GF-D8 (cell line): ENCODE measurements at places on chromosomes 16 and 17.
A peak's percentile ranks its signal among the peaks of the same experiment; 100 is the strongest.

DNA sequence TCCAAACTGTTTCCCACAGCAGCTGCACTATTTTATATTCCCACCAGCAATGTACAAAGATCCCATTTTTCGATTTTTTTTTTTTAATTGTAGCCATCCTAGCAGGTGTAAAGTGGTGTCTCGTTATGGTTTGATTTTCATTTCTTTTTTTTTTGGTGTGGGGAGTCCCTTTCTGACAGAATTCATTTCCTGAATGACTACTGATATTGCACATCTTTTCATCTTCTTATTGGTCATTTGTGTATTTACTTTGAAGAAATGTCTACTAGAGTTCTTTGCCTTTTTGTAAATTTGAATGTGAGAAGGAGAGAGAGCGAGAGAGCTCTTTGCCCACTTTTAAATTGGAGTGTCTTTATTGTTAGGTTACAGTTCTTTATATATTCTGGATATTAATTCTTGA lies 14.0 kb downstream of the CYB5B start:
- DNase-seq, result no peak

- DNase-seq, result no peak
These were observed 187.5 kb upstream of the CDH11 start for GRCh38 chr16:65309354-65309753.

- no peak for DNase-seq
These were observed 470.9 kb upstream of the SOX9 start for GRCh38 chr17:71649941-71650350.

GRCh38 chr17:65346166-65346565 lies 209.0 kb downstream of the RGS9 start:
- DNase-seq, result no peak

DNA sequence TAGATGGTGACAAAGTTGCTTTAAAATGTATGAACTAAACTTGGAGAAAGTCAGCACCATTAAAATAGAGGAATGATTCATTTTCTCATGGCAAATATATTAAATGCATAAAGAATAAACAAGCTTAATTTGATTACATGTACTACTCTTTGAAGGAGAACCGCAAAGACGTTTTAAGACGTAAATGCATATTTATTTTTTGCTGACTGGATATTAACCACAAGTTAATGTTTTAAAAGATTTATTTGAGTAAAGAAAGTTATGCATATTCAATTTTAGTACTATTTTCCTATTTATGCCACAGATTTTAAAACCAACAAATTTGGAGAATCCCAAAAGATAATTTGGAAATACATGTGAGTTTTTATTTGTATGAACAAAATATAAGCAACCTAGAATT lies 1121.9 kb downstream of the CDH8 start:
- no peak for DNase-seq

GRCh38 chr17:46777943-46778915 lies 40.3 kb downstream of the WNT3 start:
- DNase-seq, result no peak

DNA sequence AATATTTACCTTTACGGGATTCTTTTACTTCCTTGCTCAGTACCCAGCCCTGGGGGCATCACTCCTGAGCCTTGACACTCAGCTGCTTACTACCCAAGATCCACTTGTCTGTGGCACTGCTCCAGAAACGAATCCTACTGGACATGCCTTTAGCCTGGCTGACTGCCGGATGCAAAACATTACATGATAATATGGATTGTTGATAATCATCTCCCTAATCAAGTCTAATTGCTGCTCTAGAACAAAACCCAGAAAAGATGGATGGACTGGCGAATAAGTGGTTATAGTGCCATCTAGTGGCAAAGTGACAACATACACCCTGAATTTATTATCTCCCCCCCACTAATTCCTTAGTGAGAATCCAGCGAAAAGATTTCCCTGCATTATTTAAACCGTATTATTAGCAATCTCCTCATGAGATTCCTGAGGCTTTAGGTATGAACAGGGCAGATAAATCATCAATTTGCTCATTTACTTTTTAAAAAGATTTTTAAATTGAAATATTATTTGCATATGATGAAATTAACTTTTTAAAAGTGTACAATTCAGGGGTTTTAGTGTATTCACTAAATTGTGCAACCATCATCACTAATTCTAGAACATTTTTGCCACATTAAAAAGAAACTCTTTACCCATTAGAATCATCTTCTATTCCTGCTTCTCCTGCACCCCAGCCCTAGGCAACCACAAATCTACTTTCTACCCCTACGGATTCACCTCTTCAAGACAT lies 61.6 kb downstream of the RGS9 start:
- DNase-seq, result peak; percentile 37

DNA sequence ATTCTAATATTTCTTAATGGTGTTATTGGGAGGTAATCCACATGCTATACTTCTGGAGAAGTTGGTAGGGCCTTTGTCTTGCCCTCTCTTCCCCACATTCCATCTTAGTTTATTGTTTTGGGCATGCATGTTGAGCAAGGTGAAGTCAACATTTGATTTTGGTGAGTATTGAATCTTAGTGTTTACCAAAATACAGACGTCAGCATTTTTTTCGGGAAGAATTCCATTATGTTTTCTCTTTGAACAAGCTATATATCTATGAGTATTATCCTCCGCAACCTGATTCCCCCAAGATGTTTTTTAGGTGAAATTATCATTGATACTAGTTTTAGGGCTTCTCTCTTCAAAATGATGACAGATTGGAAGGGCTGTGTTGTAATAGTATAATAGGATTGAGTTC lies 47.4 kb upstream of the SHISA9 start:
- DNase-seq, result no peak

DNA sequence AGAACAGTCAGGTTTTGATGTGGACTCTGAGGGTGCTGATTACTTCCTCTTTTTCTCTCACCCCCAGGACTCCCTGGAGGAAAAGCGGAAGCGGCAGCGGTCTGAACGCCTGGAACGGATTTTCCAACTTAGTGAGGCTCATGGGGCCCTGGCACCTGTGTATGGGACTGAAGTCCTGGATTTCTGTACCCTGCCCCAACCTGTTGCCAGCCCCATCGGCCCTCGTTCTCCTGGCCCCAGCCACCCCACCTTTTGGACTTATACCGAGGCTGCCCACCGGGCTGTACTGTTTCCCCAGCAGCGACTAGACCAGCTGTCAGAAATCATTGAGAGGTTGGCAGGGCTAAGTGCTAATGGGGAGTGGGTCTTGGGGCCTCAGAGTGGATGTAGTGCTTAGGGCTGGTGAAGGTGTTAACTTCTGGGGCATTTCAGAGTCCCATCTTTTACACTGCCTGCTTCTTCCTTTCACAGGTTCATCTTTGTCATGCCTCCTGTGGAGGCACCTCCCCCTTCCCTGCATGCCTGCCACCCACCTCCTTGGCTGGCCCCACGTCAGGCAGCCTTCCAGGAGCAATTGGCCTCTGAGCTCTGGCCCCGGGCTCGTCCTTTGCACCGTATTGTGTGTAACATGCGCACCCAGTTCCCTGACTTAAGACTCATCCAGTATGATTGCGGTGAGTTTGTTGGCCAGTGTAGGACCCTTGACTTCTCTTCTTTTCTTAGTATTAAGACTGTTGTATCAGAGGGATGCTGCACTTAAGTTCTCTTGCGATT lies 19.1 kb upstream of the PHKG2 start:
- no peak for DNase-seq

GRCh38 chr16:56415875-56416274 lies 9.5 kb downstream of the AMFR start:
- DNase-seq, result no peak

- DNase-seq, result peak; percentile 84
These were observed 76.3 kb downstream of the KSR1 start for GRCh38 chr17:27532269-27533263.

- no peak for DNase-seq
These were observed 111.1 kb downstream of the ADAMTS18 start for GRCh38 chr16:77323695-77324094.

- no peak for DNase-seq
These were observed 93.8 kb downstream of the CDC27 start for GRCh38 chr17:47095268-47095667.

DNA sequence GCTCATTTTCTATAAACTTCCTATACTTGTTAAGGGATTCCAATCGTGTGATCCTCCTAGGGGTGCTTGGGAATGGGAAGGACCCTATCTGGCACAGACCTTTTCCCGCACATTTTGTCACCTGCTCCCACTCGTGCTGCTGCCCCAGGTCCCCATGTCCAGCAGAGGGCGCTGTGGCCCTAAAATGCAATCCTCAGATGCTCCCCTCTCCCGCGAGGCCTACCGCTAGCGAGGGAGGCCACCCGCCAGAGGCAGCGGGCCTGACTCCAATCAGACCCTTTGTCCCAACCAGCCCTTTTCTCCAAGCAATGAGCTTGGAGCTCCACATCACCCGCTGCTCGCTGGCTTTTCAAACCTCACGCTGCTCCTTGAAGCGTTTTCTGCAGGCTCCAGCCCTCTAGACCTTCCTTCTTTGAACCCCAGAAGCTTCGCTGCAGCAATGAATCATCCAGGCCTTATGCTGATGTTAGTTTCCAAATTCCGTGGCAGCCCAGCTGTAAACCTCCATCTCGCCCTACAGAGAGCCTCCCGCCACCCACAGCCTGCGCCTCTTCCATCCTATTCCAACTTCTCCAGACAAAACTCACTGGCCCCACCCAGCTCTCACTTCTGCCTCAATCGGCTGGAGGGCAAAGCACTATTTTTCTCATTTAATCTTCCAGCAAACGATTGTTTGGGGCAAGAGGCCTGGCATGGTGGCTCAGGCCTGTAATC lies 23.6 kb upstream of the FZD2 start:
- DNase-seq, result peak; percentile 42

GRCh38 chr16:1084971-1085370 lies 11.1 kb downstream of the C1QTNF8 start:
- DNase-seq, result no peak

DNA sequence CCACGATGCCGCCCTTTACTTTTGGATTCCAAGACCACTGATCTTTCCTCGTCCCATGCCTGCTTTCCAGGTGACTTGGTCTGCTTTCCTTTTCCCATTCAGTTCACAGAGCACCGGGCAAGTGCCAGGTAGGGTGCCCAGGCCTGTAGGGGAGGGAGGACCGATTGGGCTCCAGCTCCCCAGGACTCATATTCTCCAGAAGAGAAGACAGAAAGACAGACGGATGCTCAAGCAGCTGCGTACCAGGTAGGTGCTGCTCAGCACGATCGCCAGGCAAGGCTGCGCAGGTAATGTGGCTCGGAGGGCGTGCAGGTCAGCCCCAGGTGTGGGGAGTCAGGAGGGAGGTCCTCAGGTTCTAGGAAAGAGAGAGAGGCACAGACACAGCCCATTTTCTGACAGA lies 67.5 kb upstream of the ZNF423 start:
- no peak for DNase-seq

DNA sequence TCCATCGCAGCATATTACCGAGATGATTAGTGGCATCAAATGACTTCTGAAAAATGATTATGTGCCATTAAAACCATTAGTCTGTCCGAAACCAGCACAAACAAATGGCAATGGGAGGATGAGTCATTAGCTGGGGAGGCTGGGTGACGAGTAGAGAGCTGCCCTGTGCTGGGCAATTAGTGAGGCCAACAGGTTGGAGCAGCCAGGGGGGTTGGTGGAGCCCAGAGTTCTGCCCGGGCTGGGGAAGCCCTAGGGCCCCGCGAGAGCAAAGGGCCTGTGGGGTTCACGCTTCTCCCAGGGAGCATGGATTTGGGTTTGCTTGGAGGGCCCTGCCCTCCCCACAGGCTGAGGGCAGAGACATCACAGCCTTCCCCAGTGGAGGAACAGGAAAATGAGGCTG lies 152.1 kb upstream of the RPL38 start:
- DNase-seq, result no peak

DNA sequence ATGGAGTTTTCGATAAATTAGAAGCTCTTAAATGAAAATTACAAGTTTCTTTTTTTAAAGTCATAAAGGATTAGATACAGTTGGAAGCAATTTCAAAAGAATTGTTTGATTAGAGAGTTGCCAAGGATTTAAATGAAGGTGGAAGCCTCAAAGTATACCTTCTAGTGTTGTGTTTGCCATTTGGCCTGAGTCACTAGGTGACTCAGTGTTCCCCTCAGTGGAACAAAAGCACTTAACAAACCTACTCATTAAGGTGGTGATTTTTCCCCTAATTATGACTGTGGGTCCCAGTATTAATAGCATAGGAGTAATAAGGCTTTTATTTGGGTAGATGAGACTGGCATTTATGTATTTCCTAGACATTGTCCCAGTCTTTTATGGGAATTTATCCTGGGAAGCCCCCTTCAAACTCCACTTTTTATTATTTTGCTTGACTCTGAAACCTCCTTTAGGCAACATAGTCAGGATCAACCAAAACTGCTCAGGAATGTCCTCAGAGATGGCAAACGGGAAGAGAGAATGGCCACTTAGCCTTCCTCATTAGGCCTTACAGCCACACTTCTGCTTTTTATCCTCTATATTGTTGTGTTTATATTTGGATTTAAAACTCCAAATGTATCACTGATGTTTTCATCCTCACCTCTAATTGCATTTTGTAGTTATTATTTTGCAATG lies 161.0 kb downstream of the FTO start:
- peak; percentile 32 for DNase-seq

- DNase-seq, result no peak
These were observed 121.3 kb upstream of the CACNG5 start for GRCh38 chr17:66713533-66714042.

DNA sequence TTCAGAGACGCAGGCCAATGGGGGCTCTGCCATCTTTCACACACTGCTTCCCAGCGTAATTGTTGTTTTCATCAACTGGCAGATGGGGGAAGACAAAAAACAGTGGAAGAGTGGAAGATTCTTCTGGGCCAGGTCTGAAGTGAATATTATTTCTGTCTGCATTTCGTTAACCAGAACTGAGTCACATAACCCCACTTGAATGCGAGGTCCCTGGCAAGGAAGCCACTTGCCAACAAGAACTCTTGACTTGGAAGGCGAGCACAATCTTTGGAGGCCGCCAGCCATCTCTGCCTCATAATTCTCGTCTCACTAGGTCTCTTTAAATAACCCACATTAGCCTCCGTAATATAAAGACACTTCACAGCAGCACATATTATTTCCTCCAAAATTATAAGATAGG lies 75.4 kb downstream of the CYB561 start:
- no peak for DNase-seq

DNA sequence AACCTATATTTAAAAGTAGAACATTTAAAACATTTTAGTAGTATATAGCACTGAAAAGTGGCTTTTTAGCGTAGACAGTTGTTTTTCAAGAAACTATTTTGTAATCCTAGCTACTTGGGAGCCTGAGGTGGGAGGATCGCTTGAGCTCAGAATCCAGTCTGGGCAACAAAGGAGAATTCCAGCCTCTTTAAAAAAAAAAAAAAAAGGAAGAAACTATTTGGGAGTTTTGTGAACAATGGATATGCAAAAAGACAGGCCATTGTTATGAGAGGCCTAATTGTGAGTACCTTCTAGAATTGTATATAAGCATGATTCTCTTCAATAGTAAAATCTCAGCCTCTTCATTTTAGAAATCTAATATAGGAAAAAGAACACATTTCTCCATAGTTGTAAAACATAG lies 17.6 kb downstream of the OMG start:
- DNase-seq, result no peak

GRCh38 chr16:27644165-27644564 lies 94.2 kb downstream of the KATNIP start:
- no peak for DNase-seq
